Stimulated activated CD8-positive, alpha-beta memory T cell treated with anti-CD3 and anti-CD28 coated beads, Interleukin-7, amount 100 ng/mL, for 1 hour (primary cell): ENCODE measurements at places on chromosomes 5 and 9.

DNA sequence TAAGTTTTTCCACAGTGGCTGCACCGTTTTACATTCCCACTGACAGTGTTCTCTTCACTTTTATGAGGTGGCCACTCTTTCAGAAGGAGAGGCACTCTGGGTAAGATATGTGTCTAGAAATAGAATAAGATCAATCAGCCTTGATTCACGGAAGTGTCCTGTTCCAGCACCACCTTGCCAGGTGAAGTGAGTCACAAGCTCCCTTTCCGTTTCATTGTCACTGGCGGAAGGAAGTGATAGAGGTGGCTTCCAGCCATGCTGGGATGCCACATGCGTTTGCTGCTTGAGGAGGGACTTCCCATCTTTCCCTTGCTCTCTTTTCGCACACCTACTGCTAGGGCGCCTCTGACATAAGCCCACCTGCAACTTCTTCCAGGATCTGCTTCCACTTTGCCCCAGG lies 217.1 kb downstream of the PIK3R1 start:
- no peak for DNase-seq

DNA sequence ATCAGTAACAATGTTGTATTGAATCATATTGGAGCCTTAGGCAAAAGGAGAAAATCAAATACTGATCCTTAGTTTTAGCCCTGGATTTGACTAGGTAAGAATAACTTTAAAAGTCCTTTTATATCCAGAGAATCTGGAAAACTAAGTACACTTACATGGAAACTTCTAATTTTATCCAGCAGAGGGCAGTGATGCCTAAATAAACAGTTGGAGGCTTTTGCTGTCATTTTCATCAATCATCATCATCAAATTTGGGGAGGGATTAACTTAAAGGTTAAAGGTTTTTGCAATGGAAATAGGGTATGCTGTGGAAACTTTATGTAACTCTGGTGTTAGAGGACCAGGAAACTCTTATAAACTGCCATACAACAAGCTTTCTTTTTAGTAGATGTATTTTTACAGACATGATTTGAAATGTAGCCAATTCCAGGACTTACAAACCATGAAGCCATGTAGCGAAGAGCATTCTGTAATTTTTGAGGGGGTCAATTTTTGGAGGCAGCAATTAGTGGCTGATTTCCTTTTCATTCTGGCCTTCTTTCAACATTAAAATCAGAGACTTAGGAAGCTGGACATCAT lies 112.7 kb downstream of the OSTF1 start:
- no peak for DNase-seq

- no peak for DNase-seq
Observed at GRCh38 chr5:96868603-96869371, 7.5 kb upstream of the ERAP2 start.

DNA sequence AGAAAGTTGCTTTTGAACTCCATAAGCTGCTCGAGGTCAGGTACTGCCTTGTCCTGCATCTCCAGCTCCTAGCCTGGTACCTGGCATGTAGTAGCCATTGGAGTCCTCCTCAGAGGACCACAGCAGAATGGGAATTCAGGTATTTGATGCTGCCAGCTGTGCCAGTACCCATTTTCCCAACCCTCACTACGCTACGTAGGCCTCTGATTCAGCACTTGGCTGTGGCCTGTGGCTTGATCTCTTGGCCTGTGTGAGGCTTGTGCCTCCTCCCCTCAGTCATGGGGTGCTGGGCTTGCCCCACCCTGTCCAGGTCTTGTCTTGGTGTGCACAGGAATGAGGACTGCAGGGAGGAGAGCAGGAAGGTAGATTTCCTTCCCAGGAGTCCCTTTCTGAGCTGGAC lies 11.8 kb downstream of the OTULIN start:
- no peak for DNase-seq

DNA sequence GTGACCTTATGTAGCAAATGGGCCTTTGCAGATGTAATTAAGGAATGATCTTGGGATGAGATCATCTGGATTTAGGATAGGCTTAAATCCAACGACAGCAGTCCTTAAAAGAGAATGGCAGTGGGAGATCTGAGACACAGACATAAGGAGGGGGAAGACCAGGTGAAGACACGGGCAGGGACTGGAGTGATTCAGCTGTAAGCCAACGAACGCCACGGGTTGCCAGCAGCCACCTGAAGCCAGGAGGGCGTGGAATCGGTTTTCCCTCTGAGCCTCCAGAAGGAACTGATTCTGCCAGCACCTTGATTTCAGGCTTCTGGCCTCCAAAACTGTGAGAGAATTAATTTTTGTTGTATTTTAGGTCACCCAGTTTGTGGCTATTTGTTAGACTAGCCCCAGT lies 218.6 kb upstream of the ANKRD55 start:
- no peak for DNase-seq

DNA sequence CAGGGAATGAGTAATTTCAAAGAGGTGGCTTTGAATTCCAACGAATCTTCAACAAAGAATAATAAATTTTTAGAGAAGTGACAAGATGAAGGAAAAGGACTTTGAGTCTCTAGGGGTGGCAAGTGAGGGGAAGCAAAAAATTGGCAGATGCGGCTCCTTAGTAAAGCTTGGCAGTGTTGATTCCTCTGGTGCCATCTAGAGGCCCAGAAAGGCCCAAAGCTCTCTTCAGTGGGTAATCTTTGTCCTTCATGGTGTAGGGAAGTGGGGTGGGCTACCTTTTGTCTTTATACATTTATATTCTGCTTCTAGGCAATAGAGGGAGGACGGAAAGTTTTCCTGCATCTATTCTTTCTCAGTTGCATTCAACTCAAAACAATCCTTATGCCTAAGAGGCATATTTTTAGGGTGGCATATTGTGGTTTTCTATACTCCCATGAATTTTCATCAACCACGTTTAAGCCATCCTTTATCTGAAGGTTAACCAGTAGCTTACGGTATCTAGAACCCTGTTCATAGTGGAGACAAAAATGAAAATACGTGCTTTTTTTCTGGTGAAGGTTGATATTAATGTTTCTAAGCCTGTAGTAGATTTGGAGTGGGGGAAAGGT lies 17.5 kb upstream of the ROPN1L start:
- no peak for DNase-seq

- no peak for DNase-seq
Observed at GRCh38 chr5:159342840-159343239, 12.6 kb upstream of the IL12B start.

GRCh38 chr5:61010467-61011454 lies 65.8 kb downstream of the NDUFAF2 start:
- DNase-seq = no peak

- no peak for DNase-seq
Observed at GRCh38 chr5:137921931-137922330, 32.7 kb downstream of the PKD2L2 start.

DNA sequence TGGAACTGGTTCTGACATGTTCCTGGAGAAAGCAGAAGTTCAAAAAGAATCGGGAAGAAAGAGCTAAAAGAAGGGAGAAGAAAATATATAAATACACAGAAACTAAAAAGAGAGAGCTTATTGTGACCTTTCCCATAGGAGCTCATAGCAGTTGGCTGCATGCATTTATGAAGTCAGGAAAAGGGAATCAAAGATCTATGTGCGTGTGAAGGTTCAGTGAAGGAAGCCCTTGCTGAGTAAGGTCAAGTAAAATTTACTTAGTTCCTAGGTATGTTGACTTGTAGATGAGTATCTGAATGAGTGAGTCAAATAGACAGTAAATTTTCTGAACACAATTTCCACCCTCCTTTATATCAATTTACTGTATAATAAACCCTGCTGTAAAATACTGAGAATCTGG lies 632.5 kb downstream of the SLCO4C1 start:
- DNase-seq = no peak

- no peak for DNase-seq
Observed at GRCh38 chr5:31924005-31924404, 250.1 kb downstream of the GOLPH3 start.

DNA sequence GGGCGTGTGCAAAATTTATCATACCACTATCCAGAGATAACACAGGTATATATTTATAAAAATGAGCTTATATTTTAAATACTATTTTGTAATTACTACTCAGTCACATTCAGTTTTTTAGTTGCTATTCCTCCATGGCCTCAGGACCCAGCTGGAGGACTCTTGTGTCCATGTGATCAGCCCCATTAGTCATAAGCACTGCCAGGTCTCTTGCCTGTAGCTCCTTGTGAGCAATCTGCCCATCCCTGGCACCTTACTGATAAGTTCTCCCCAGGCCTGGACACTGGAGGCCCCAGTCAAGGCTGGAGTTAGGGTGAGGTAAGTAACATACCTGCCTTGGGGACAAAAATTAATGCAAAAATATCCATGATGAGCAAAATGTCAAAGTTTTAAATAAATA lies 29.5 kb upstream of the ADRB2 start:
- DNase-seq = no peak

DNA sequence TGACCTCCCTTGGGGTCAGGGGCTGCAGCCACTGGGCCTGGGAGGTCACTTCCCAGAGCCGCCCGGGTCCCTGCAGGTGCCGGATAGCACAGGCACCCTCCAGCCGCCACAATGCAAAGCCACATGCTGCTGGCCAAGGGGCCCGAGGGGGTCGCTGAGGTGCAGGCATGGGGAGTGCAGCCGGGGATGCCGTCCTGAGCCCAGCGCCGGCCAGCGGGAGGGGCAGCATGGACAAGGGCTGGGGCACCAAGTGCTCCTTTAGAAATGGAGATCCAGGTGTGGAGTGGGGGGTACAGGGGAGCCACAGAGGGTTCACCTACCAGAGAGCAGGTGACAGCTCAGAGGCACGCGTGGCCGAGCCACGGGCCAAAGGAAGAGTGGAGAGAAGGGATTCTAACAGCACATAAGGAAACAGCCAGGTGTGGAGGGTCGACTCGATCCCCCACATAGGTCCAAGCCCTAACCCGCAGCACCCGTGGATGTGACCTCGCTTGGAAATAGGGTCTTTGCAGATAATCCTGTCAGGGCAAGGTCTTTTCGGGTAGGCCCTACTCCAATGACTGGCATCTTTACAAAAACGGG lies 24.7 kb downstream of the ZDHHC11B start:
- DNase-seq = no peak
